ENCODE measurements at places on chromosomes 1 and 21. TPM values are rescaled to one million over a fixed set of nuclear protein-coding genes. Genes with fewer than 3 reads are reported as not detected.

GRCh38 chr1:95232646-95233318, 1.2 kb upstream of the RWDD3 start:
- DNase-seq = peak; percentile 19

GRCh38 chr1:99371413-99371812, 107.1 kb downstream of the PLPPR4 start:
- no peak for DNase-seq

GRCh38 chr1:222557148-222557547, 9.2 kb upstream of the HHIPL2 start:
- no peak for DNase-seq

The EVA1C gene
- total RNA-seq = 34.8 TPM

The REN gene
- total RNA-seq = not detected

The ANXA9 gene
- total RNA-seq = 25.1 TPM

The CFHR2 gene
- total RNA-seq = not detected

GRCh38 chr21:26849428-26850115, 4.4 kb upstream of the ADAMTS1 start:
- DNase-seq = no peak

The ADAM30 gene
- total RNA-seq = not detected

DNA sequence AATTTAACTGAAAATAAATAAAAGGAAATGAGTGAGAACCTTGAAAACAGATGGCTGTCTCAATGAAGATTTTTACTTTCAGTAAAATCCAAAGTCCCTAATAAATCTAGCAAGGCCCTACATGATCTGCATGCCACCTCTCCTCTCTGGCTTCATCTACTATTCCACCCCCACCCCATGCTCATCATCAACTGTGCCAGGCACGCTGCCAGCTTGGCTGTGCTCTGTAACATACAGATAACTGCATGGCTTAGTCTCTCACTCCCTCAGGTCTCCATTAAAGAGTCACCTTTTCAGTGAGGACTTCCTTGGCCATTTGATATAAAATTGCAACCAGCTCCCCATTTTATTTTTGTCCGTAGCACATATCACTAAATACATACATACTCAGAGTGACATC, 26.7 kb downstream of the RGSL1 start:
- no peak for DNase-seq

The CLDN17 gene
- total RNA-seq = not detected

The C1orf56 gene
- total RNA-seq = 12.5 TPM

DNA sequence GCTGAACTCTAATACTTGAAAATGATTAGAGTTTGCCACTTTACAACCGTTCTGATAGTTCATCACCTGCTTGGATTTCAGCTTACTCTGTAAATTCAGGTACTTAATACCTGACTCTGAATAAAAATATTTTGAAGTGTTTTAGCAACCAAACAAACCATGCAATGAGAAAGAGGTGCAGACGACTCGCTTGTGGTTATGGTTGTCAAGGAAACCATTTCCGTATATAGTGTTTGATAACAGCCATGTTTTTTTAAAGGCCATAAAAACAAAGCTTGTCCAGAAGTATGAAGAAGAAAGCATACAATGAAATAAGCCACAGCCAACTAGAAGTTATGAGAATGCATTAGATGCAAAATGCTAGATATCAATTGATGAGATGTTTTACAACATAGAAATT, 167.2 kb upstream of the HMCN1 start:
- no peak for DNase-seq

DNA sequence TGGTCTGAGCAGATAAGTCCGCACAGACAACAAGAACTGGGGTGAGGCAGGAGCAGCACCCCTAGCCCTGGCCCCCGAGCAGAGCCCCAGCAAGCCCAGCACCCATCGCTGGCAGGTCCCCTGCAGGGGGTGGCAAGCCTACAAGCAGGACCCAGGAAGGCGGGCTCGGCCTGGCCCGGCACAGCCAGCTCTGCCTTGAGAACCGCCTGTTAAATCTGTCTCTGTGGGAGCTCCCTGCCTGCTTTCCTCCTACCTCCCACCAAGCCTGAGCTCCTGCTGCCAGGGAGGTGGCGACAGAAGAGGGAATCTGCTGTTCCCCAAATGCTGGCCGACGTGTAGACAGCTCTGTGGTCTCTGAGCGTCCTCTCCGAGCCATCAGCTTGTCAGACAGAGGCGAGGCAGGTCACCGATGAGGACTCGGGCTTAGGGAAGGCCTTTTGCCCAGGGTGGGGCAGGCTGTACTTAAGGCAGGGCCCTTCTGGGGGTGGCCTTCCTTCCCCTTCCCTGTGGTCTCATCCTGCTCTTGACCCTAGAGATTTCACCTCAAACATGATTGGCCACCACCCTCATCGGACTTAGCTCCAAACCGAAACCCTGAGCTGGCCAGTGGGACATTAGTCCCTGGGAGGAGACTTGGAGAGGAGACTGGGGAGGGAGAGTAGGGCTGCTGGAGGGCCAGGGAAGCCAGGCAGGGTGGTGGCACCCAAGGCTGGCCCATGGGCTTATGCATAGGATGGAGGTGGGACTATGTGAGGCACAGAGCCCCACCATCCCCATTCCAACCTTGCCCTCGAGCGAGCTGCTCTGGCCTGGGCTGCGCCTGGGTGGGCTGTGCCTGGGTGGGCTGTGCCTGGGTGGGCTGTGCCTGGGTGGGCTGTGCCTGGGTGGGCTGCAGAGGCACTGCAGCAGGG, 7.7 kb downstream of the SELENON start:
- DNase-seq = no peak

GRCh38 chr1:113567427-113567826, 177.1 kb downstream of the MAGI3 start:
- DNase-seq = no peak

DNA sequence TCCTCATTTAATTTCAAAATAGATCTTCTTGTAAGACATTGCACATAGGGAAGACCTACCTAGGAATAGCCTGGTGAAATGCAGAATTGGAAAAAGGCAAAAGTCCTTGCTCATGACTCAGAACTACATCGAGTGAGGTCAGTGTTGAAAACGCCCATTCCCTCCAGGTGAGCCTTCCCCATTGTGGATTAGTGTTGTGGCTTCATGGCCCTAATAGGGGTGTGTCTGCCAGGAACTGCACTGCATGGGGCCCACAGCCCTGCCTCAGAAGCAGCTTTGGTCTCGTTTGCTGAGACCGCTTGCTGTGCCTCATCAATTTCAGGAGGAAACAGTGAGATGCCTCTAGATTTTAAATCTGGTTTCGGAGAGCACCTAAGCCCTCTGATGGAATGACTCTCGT, 17.0 kb downstream of the TFF3 start:
- no peak for DNase-seq

DNA sequence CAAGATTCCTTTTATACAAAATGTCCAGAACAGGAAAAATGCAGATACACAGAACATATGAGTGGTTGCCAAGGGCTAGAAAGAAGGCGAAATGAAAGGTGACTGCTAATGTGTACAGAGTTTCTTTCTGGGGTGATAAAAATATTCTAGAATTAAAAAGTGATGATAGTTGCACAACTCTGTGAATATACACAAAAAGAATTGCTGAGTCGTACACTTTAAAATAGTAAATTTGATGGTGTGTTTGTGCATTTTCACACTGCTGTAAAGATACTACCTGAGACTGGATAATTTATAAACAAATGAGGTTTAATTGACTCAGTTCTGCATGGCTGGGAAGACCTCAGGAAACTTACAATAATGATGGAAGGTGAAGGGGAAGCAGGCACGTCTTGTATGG, 23.9 kb downstream of the KLHDC7A start:
- DNase-seq = no peak

GRCh38 chr1:111602974-111603373, 16.6 kb upstream of the RAP1A start:
- no peak for DNase-seq

GRCh38 chr21:19290328-19290727, 886.7 kb upstream of the TMPRSS15 start:
- DNase-seq = no peak

DNA sequence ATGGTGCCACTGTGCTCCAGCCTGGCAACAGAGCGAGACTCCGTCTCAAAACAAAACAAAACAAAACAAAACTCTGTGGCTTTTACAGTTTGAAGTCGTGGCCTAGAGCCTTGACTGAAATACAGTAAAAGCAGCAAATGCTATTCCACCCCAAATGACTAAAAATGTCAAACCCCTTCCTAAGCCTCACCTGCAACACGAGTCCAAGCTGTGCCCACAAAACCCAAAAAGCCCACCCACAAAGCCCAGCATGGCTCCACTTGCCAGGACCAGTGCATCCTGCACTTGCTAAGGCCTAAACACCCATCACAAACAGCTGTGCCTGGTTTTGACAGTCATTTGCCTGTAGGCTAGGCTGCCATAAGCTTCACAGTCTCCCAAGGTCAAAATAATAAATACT, 21.3 kb downstream of the VAV3 start:
- DNase-seq = no peak

GRCh38 chr21:38367646-38368045, 110.9 kb downstream of the KCNJ15 start:
- DNase-seq = no peak

The PTGFR gene
- total RNA-seq = 4.3 TPM

GRCh38 chr1:39995973-39996393, 41.0 kb downstream of the MFSD2A start:
- DNase-seq = no peak

GRCh38 chr1:219902951-219903350, 25.4 kb downstream of the SLC30A10 start:
- no peak for DNase-seq

The CBR3 gene
- 4.8 TPM for total RNA-seq

The LENEP gene
- total RNA-seq = not detected

- DNase-seq = no peak
These were observed 652.5 kb downstream of the KIF26B start for GRCh38 chr1:245807306-245807705.

- DNase-seq = no peak
These were observed 320.2 kb upstream of the NFIA start for GRCh38 chr1:60762176-60762575.

The LSM10 gene
- 41.3 TPM for total RNA-seq

- no peak for DNase-seq
These were observed 254.2 kb upstream of the RRP15 start for GRCh38 chr1:218030846-218031245.

DNA sequence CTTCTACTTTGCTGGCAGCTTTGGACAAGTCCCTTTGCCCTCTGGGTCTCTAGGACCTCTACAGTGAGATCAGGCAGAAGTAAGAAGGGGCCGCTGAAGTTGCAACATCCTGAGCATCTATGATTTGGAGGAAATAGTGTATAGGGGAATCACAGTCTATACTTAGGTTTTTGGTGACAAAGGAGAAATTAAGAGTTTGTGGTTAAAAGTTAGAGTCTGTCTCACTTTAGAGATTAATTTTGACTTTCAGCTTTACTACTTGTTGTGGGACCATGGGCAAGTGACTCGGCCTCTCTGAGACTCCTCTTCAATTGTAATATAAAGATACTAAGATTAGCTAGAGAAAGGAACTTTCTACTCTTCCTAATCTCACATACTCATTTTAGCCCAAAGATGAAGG, 33.1 kb upstream of the LMX1A start:
- no peak for DNase-seq

The RCC1 gene
- 30.3 TPM for total RNA-seq

The HNRNPCL2 gene
- not detected for total RNA-seq

- no peak for DNase-seq
These were observed 26.3 kb upstream of the SYT14 start for GRCh38 chr1:209911746-209912145.

GRCh38 chr1:43366179-43366578, 1.6 kb downstream of the ELOVL1 start:
- peak; percentile 46 for DNase-seq

GRCh38 chr1:216612291-216612690, 110.9 kb downstream of the ESRRG start:
- no peak for DNase-seq

The SPRR3 gene
- 42.5 TPM for total RNA-seq

All from mucosa of gallbladder (tissue), 1 donor.